Immature natural killer cell (primary cell): ENCODE measurements at places on chromosomes 3 and 15. TPM values are rescaled to one million over a fixed set of nuclear protein-coding genes. Genes with fewer than 3 reads are reported as not detected.

DNA sequence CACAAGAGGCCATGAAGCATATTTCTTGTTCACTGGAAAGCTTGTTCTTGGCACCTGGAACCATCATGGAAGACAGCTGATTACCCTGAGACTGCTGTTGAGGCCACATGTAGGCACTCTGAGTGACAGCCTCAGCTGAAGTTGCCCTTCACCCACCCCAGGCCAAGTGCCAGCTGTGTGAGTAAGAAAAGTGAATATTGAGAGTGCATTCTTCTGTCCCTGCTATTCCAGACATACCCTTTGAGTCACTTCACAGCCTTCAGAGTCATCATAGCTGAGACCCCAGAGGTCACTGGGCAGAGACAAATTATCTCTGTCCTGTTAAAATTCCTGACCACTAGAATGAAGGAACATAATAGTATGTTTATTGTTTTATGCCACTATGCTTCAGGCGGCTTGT is 79.6 kb downstream of the NFKBIZ start:
- no peak overlapping the region for H3K27ac ChIP-seq
- H3K36me3 ChIP-seq, result no peaks in the 10 kb centered on the region
- no peak for DNase-seq
- no peaks in the 10 kb centered on the region for H3K27me3 ChIP-seq
- peaks cover 7% of the 10 kb centered on the region for H3K4me1 ChIP-seq

- no peak for DNase-seq
- H3K27me3 ChIP-seq, result no peaks in the 10 kb centered on the region
- H3K4me1 ChIP-seq, result no peaks in the 10 kb centered on the region
- H3K36me3 ChIP-seq, result no peaks in the 10 kb centered on the region
Observed at GRCh38 chr15:92492551-92493115, 99.0 kb downstream of the ST8SIA2 start.

DNA sequence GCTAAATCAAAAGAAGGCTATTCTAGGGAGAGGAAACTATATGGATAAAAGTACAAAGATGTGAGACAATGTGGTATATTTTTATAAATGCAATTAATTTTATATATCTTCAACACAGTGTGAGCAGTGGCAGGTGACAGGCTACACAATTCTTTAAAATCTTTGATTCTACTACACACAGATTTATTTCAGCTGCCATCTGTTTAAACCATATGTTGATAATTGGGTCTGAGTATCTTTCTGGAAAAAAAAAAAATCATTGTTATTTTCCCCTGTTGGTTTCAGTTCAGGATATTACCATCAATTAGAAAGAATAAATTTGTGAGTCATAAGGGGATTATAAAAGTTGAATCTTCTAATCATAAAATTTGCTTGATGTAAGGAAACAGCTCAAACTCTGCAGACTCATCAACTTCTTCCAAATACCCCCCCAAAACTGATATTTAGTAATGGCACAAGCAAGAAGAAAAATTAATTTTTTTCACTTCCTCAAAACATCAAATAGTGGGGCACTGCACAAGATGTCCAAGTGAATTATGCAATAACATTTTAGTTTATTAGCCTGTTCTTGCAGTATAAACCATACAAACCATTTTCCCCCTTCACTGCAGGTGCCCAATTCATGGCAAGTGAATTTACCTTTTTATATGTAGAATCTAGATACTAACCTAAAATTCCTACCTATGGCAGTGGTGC is 12.0 kb downstream of the PIERCE2 start:
- H3K36me3 ChIP-seq, result no peaks in the 10 kb centered on the region
- no peak for DNase-seq
- H3K27ac ChIP-seq, result no peak overlapping the region
- H3K27me3 ChIP-seq, result no peaks in the 10 kb centered on the region

The XCR1 gene
- 0.26 TPM for polyA plus RNA-seq

GRCh38 chr3:40593351-40593750 is 68.6 kb downstream of the ZNF621 start:
- H3K4me1 ChIP-seq, result no peaks in the 10 kb centered on the region
- no peak for DNase-seq
- H3K27me3 ChIP-seq, result peaks cover 4% of the 10 kb centered on the region
- H3K27ac ChIP-seq, result no peak overlapping the region
- no peak overlapping the region for H3K4me3 ChIP-seq
- no peaks in the 10 kb centered on the region for H3K36me3 ChIP-seq

GRCh38 chr3:111769992-111770352 is 89.1 kb upstream of the PHLDB2 start:
- no peak overlapping the region for H3K4me3 ChIP-seq
- no peak overlapping the region for H3K27ac ChIP-seq
- peaks cover 4% of the 10 kb centered on the region for H3K36me3 ChIP-seq
